ENCODE measurements at places on chromosomes 2 and 18.
A peak's percentile ranks its signal among the peaks of the same experiment; 100 is the strongest.

- no peak for DNase-seq
These were observed 31.0 kb downstream of the MYCN start for GRCh38 chr2:15971351-15971750.

GRCh38 chr2:55111230-55111569 is 60.9 kb upstream of the RTN4 start:
- DNase-seq = no peak

DNA sequence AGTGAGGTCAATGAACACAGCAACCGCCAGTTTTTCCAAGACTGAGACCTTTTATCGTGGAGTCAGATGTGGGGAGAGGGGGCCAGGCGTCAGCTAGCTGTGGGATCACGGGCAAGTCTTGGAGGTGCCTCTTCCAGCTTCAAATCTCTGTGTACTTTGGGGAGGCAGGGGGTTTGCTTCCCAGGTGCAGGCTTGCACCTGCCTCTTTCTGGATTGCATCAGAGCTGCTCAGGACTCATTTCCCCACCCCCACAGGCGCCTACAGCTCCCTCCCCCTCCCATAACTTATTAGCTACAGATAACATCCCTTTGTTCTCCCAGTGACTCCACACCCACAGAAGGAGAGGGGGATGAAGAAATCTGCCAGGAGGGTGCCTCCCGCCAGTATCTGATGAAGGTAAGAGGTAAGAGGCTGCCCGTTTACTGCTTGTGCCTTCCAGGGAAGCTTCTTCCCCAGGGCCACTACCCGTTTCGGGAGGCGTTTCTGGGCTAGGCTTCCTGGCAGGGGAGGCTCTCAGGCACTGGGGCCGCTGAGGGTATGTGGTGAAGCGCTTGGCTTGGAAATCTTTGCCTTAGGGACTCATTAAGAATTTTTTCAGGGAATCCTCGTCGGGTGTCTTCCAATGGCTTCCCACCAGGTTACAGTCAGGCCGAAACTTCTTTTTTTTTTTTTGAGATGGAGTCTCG is 18.8 kb upstream of the MRPL33 start:
- peak; percentile 94 for DNase-seq

DNA sequence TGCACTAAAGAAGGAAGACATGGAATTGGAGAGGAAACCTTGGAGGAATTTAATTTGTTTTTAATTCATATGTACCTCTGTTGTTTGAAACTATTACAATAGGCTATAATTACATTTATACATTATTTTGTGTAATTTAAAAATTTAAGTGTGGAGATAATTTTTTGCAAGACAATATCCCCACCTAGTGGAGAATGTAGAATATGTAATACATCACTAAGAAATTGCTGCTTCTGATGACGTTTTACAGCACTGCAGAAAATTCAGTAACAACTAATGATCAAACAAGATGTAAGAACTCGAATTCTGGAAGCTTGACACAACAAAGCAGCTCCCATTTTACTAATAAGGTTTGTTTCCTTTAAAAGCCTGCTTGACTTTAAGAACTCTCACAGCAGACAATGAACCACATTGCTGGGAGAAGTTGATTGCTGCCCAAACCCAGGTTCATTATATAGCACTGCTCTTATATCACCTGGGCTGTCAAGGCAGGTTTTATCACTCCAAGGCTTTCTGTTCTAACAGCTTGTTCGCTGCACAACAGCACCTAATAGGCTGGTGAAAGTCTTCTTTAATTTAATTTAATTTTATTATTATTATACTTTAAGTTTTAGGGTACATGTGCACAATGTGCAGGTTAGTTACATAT is 53.4 kb downstream of the THADA start:
- DNase-seq = peak; percentile 44

DNA sequence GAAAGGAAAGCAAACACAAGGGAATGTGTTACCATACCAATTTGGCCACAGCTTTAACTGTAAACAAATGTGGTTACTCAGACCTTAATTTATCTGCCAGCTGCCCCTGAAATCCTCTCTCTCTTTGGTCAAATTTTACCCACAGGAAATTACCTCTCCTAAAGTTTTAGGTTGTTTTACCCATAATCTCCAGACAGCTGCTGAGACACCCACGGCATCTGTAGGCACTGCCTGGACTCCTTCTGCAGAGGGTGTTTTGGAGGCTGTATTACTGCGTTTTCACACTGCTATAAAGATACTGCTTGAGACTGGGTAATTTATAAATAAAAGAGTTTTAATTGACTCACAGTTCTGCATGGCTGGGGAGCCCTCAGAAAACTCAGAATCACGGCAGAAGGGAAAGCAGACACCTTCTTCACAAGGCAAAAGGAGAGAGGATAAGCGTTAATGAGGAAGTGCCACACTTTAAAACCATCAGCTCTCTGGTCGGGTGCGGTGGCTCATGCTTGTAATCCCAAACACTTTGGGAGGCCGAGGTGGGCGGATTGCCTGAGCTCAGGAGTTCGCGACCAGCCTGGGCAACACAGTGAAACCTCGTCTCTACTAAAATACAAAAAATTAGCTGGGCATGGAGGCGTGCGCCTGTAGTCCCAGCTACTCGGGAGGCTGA is 677.5 kb upstream of the FSHR start:
- no peak for DNase-seq

GRCh38 chr2:158772306-158773078 is 22.6 kb upstream of the DAPL1 start:
- DNase-seq = no peak

DNA sequence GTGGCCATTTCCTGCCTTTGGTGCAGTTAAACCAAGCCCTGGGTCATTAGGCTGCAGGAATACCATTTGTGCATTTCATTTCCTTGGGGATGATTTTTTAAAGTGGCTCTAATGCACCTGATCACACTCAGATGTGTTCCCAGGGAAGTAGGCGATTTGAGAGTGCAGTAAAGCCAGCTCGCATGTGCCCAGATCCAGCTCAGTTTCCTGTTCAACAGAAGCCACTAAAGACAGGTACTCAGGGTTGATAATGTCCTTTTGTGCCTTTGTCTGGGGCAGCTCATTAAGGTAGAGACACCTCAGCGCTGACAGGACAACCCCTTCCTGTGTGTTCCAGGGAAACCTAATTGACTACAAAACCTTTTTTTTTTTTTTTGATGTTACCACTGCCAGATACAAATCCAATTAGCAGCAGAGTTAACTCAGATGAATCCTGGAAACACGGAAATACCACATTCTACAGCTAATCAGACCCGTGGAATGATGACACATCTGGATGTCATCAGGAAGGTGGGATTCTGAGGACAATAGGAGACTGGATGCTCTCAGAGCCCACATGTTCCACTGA is 15.2 kb upstream of the CHRNA1 start:
- DNase-seq = no peak

GRCh38 chr2:237483018-237483731 is 3.9 kb upstream of the MLPH start:
- peak; percentile 54 for DNase-seq

- no peak for DNase-seq
These were observed 505.8 kb upstream of the TNP1 start for GRCh38 chr2:217365656-217366055.

- peak; percentile 4 for DNase-seq
These were observed 1046.0 kb upstream of the TMEFF2 start for GRCh38 chr2:193240752-193241151.

DNA sequence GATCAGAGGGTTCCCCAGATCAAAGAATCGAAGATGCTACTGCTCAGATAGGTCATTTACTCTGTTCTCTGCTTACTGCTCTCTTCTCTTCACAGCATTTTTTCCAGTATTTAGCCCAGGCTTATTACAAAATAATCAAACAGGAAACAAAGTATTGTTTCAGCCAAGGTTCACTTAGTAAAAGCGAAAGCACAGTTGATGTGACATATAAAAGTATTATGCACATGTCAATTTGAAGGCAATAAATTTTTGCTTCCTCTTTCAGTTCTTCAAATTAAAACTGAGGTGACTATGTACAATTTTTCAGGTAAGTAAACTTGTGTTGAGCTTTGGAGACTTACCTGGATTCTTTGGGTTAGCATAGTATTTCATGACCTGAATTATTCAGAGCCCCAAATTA is 262.8 kb upstream of the CHST9 start:
- peak; percentile 31 for DNase-seq

DNA sequence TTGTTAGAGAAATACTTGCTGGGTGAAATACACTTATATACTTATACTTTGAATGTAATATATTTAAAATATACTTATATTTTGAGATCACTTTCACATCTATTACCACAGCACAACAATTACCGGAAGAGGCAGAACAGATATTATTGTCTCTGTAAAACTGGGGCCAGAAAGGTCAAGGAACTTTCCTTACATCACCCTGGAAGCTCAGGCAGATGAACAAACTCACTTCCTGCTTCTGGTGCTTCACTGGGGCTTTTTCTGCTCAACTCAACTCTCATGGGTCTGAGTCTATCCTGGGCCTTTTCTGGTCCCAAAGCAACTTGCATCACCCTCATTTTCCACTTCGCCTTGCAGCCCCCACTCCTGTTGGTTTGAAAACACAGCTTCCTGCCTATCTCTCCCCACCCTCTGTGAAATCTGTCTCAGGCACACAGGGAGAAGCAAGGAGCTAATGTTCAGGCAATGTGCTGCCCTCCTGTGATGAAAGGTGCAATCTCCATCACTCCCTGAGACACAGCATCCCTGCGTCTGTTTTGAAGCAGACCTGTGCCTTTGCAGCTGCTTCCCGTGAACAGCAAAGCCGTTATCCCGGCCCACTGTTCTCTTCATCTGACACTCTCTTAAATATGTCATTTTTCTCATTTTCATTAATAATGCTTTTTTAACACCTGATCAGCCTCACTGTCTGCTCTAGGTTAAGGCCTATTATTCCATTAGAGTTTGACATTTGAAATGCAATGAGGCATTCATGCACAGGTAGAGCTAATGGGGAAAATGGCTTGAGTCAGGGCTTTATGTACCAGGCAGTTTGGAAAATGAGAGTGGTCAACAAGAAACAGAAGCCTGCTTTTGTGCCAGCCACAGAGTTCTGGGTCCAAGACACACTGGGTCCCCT is 251.9 kb upstream of the CHAC2 start:
- no peak for DNase-seq

DNA sequence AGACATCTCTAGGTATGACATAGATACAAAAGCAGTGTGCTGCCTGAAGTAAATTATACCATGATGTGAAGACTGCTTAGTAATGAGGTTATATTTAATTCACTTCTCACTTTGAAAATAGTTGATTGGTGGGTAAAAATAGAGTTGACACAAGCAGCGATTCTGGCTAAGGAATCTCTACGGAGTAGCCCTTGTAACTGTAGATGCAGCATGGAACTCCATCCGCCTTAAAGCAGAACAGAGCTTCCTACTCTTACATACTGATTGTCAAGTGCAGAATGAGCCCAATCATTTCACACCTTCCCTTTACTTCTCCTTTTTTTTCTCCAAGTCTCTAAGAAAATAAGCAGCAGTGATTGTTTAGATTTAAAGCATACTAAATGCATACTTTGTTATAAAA is 1594.6 kb upstream of the SLC39A10 start:
- no peak for DNase-seq

- DNase-seq = no peak
These were observed 82.9 kb downstream of the ZCCHC2 start for GRCh38 chr18:62605685-62606084.

- DNase-seq = no peak
These were observed 60.2 kb downstream of the PRPF40A start for GRCh38 chr2:152657043-152657442.

GRCh38 chr2:182854375-182855105 is 11.9 kb downstream of the FRZB start:
- DNase-seq = no peak

DNA sequence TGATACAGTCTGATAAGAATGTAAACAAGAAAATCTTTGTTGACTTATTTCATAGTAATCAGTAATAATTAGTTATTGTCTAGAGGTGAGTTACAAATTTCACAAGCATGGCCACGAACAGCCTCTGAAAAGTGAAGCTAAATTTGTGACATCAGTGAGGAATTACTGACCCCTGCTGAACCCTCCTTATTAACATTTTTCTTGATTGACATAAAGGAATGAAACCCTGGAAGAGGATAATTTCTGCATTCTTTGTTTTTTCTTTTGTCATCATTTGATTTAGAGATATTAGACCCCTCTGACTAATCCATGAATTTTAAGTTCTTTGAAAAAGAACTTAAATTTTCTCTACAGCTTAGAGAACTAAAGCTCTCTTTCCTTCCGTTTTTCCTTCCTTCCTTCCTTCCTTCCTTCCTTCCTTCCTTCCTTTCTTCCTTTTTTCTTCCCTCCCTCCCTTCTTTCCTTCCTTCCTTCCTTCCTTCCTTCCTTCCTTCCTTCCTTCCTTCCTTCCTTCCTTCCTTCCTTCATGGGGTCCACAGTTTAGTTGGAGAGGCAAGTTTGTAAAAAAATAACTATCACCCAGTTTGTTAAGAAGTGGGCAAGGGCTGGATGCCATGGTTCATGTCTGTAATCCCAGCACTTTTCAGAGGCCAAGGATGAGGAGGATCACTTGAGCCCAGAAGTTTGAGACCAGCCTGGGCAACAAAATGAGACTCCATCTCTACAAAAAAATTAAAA is 387.0 kb downstream of the MTX2 start:
- no peak for DNase-seq

- no peak for DNase-seq
These were observed 8.3 kb downstream of the TRAPPC12 start for GRCh38 chr2:3387644-3388411.

DNA sequence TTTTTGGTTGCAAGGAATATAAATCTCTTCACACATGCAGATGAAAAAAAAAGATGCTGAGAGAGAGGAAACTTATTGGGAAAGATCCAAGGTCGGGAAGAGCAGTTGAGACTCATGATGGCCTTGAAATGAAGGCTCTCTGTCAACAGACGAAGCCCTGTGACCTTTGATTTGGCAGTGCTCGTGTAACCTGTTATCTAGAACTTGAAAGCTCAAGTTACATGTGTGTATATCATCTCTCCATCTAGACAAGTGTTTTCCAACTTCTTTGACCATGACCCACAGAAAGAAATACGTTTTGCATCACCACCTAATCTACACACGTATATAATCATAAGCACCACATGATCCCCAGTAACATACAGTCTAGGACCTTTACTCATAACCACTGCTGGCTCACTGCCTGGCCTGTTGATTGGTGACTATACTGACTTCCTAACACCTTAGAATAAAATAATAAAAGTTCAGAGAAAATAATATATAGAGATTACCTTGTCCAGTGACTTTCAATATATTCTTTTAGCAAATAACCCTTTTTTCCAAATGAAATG is 319.0 kb upstream of the PKDCC start:
- DNase-seq = peak; percentile 52

GRCh38 chr2:77831060-77831459 is 308.9 kb upstream of the LRRTM4 start:
- peak; percentile 33 for DNase-seq

- no peak for DNase-seq
These were observed 49.1 kb downstream of the ZEB2 start for GRCh38 chr2:144470816-144471215.

GRCh38 chr2:203366639-203367466 is 38.7 kb downstream of the ABI2 start:
- no peak for DNase-seq

GRCh38 chr2:176129813-176130146 is 275 bp downstream of the HOXD8 start:
- DNase-seq = no peak

GRCh38 chr18:62558015-62558663 is 35.3 kb downstream of the ZCCHC2 start:
- no peak for DNase-seq
